ENCODE measurements at places on chromosomes 3 and 15. TPM values are rescaled to one million over a fixed set of nuclear protein-coding genes. Genes with fewer than 3 reads are reported as not detected.

MYRIP gene
- total RNA-seq, result 6.2 TPM

MTFMT gene
- 29.8 TPM for total RNA-seq

PLOD2 gene
- total RNA-seq, result 57.6 TPM

- H3K36me3 ChIP-seq, result no peaks in the 10 kb centered on the region
- H3K4me3 ChIP-seq, result no peak overlapping the region
- no peak for DNase-seq
- no peaks in the 10 kb centered on the region for H3K27me3 ChIP-seq
- H3K27ac ChIP-seq, result no peak overlapping the region
These were observed 441.7 kb downstream of the TBL1XR1 start for GRCh38 chr3:176755552-176755951.

DNA sequence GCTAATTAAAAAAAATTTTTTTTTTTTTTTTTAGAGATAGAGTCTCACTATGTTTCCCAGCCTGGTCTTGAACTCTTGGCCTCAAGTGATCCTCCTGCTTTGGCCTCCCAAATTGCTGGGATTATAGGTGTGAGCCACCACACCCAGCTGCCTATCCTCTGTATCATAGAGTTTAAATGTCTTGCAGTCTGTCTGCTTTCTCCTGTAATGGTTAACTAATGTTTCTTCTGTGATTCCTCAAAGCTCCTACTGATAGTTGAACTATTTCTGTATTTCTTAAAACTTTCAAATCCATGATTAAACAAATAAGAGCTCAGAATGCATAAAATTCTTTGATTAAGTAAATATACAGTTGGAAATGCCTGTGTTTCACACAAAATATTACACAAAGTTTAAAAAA lies 115.4 kb upstream of the TPM1 start:
- DNase-seq, result no peak
- H3K4me1 ChIP-seq, result peaks cover 23% of the 10 kb centered on the region
- no peaks in the 10 kb centered on the region for H3K27me3 ChIP-seq
- no peaks in the 10 kb centered on the region for H3K36me3 ChIP-seq
- H3K4me3 ChIP-seq, result no peak overlapping the region

DNA sequence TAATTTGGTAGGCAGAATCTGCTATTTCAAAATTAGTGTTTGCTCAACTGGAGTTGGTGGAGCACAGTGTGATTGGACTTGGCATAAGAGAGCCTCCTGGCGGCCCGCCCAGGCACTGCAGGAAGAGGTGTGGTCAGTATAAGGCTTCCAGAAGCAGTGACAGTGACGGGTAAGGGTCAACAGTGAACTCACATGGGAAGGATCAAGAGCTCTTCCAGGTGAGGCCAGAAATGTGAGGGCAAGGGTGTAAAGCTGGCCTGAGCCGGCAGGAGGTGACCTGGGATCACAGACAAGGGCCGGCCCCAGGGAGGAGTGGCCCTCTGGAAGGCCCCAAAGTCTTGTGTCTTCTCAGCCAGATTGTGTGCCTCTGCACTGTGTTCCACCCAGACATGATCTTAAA lies 93.2 kb upstream of the RNF7 start:
- H3K4me1 ChIP-seq, result no peaks in the 10 kb centered on the region
- no peaks in the 10 kb centered on the region for H3K27me3 ChIP-seq
- H3K36me3 ChIP-seq, result no peaks in the 10 kb centered on the region
- DNase-seq, result no peak

GRCh38 chr15:89539027-89539426 lies 36.2 kb upstream of the TICRR start:
- H3K4me3 ChIP-seq, result no peak overlapping the region
- no peak for DNase-seq
- no peak overlapping the region for H3K27ac ChIP-seq
- no peaks in the 10 kb centered on the region for H3K4me1 ChIP-seq
- no peaks in the 10 kb centered on the region for H3K36me3 ChIP-seq

All from esophagus muscularis mucosa (tissue), 4 donors.